ENCODE measurements at places on chromosomes 1 and 21.

GRCh38 chr21:41374177-41374712 is 12.4 kb downstream of the MX2 start:
- DNase-seq: no peak

GRCh38 chr1:55823541-55824250 is 608.5 kb upstream of the USP24 start:
- DNase-seq: no peak

- no peak for DNase-seq
These were observed 246.0 kb downstream of the TRABD2B start for GRCh38 chr1:47751193-47751592.

- DNase-seq: no peak
These were observed 48.6 kb downstream of the FNBP1L start for GRCh38 chr1:93496520-93496919.

DNA sequence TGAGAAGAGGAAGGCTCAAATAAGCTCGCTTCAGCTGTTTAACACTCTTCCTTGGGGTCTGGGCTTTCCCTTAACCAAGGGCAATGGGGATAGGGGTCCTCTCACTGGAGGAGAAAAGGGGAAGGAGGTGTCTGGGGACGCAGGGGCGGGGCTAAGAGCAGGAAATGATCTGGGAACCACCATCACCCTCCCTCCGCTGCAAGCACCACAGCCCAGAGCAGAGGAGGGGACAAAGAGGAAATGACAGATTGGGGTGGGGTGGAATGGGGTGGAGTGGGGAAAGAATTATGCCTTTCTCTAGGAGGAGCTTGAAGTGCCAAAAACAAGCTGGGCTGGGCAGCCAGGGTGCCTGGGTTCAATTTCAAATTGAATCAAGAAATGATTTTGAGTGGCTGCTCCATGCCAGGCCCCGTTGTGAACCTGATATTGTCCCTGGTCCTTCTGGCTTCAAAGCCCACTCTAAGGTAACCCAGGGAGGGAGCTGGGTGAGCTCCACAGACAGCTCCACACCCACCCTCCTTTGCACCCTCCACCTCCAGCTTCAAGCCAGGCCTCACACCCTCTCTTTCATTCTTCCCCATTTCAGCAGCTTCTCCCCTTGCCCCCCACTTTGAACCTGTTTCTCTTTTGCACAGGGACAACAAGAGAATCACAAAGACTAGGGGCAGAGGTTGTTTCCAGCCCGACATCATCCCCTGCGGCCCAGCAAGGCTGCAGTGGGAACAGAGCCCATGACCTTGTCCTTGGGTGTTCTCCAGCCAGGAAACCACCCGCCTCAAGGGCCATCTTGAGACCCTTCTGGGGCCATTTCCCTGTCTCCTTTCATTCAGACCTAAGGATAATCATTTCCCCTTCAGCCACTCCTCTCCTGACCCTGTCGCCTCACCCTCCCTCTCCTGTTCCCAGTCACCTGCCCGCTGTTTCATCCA is 1.1 kb downstream of the ARHGAP30 start:
- DNase-seq: peak; percentile 87

GRCh38 chr1:179424610-179425009 is 58.8 kb downstream of the AXDND1 start:
- DNase-seq: no peak

DNA sequence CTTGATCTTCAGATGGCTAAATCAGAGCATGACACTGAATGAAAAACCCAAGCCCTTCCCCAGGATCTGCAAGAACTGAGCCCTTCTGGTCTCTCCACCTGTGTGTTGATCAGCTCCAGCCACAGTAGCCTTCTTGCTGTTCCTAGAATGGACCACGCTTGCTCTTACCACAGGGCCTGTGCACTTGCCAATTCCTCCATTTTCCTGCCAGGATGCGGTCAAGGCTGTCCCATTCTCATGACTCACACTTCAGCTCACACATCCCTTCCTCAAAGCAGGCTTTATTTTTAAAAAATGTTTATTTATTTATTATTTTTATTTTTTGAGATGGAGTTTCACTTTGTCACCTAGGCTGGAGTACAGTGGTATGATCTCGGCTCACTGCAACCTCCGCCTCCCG is 43.6 kb upstream of the GRHL3 start:
- DNase-seq: no peak

GRCh38 chr1:69569175-69569541 is 1.4 kb downstream of the LRRC7 start:
- no peak for DNase-seq

All from activated T-cell treated with anti-CD3 and anti-CD28 coated beads, Interleukin-2, amount 50 U/mL, for 48 hours (primary cell).